ENCODE measurements at places on chromosomes 3 and 15.

GRCh38 chr3:138347960-138348753, at the start of gene MRAS:
TSS of gene MRAS (plus strand) at chr3:138348579. CDS start at chr3:138372884, 24,305 bp downstream.
- peak; percentile 80 for DNase-seq

DNA sequence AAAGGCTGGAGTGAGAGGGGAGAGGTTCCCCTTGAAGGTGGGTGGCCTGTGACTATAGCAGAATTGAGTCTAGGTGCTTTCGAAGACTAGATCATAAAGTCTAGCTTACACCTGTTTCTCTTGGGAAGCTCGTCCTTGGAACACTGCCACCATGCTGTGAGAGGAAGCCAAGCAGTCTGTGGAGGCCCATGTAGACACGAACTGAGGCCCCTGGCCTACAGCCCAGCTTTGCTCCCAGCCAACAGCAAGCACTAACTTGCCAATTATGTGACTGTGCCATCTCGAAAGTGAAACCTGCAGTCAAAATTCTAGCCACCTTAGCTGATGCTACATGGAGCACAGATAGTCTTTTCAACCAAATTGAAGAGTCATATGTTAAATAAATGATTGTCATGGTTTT, 190.5 kb upstream of the NECTIN3 start:
- peak; percentile 8 for DNase-seq

DNA sequence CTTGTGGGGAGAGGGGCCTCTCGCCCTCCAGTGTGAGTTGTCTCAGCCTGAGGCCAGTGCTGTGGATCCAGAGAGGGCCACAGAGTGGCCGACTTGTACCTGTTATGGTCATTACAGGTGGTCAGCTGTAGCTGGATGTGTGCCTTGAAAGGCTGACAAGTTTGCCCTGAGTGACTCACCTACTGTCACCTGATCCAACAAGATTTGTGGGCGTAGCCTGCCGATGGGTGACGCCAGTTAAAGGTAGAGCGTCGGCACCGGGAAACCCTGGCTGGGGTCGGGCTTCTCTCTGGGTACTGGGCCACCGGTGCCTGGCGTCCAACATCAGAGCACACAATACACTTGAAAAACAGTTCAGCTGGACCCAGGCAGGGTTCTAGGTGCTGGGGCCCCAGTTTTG, 2.8 kb upstream of the ISG20 start:
- no peak for DNase-seq

DNA sequence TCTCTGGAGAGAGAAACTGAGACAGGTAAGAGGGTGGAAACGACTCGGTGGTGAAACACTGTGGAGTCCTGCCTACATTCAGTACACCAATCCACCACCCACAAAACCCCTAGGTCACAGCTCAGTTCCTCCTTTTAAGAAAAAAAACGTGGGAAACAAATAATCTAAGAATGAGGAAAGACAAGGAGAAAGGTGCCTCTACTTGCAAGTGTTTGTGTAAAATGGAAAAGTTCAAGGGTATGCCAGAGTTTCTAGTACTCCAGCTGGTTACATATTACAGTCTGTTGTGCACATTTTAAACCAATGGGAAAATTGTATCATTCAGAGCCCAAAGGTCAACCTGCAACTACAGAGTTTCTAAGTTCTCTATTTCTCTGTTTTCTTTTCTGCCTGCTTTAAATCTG, 32.2 kb downstream of the HGD start:
- no peak for DNase-seq

GRCh38 chr15:68639926-68640600, 61.3 kb downstream of the CORO2B start:
- no peak for DNase-seq

GRCh38 chr3:31833391-31834190, 147.5 kb downstream of the OSBPL10 start:
- DNase-seq, result no peak

- no peak for DNase-seq
These were observed 269.4 kb upstream of the CTDSPL start for GRCh38 chr3:37592328-37592727.

GRCh38 chr3:10263646-10264363, 15.5 kb downstream of the TATDN2 start:
- peak; percentile 22 for DNase-seq

DNA sequence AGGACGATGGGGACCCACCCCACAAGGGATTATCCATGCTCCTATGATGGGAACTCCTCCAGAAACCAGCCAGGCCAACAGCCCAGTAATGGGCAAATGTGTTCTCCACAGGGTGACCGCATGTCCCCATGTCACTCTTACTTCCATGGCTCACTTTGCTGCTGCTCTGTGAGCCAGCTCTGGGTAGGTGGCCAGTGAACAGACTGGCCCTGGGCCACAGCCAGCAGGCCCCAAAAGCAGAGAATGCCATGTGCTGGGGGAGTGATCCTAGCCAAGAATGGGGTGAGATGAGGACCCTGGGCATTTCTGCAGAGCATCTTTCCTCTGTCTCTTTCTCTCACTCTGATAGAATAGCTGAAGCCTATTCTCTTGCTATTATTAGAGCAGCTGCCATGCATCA, 391.4 kb downstream of the LRTM1 start:
- no peak for DNase-seq

GRCh38 chr3:14534516-14535191, 5.5 kb downstream of the GRIP2 start:
- DNase-seq, result no peak

- no peak for DNase-seq
These were observed 15.2 kb downstream of the RFTN1 start for GRCh38 chr3:16498130-16498890.

- DNase-seq, result peak; percentile 83
These were observed 27.5 kb downstream of the ANXA2 start for GRCh38 chr15:60370105-60370868.

- DNase-seq, result no peak
These were observed 56.2 kb downstream of the SPRED1 start for GRCh38 chr15:38308797-38309196.

DNA sequence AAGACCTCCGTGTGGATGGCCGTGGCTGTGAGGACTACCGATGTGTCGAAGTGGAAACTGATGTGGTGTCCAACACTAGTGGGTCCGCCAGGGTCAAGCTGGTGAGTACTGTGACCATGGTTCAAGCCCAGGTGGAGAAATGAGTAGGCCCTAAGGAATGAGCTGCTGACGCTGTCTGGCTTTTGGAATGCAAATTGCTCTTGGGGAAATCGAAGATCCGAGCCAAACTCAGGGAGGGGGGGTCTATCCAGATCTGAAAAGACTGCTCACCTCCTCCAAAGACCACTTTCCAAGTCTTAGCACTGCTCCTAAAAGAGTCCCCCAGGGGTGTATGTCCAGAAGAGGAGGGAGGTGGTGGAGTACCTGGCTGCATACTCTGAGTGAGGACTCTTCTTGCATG, 13.1 kb downstream of the EXOSC7 start:
- no peak for DNase-seq

- DNase-seq, result no peak
These were observed 242.3 kb downstream of the FHIT start for GRCh38 chr3:61008998-61009380.

GRCh38 chr3:23691357-23691895, 114.3 kb upstream of the UBE2E1 start:
- DNase-seq, result no peak

DNA sequence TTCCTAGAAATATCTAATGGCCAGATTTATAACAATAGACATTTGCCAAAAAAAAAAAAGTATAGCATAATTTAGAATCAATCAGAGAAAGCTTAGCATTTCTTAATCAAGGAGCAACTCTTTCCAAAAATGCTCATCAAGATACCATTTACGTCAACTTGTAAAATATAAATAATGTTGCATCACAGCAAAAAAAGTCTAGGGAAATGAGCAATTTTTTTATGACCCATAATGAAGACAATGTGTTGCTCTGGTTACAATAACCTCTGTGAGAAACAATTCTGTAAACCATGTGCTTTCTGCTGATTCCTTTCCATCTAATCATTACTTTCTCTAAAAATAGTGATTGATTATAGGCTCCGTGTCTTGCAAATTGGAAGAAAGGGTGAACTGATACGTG, 36.3 kb downstream of the KBTBD8 start:
- DNase-seq, result no peak

DNA sequence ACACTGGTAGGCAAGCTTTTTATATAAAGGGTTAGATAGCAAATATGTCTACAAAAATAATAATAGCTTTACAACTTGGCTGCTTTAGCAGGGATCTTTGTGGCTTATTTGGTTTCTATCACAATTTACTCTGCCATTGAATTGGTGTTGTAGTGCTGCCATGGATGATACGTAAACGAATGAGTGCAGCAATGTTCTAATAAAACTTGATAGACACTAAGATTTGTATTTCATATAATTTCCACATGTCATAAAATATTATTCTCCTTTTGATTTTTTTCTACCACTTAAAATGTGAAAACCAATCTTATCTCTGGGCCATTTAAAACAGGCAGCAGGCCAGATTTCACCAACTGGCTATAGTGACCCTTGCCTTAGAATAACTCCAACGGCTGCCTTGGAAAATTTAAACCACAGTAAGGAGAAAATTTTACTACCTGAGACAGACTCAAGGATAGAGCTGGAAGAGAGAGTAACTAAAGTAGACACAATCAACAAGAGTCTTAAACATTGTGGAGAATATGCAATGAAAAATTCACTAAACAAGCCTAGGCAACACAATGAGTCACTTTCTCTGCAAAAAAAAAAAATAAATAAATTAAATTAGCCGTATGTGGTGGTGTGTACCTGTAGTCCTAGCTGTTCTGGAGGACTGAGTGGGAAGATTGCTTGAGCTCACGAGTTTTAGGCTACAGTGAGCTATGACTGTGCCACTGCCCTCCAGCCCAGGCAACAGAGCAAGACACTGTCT, 8.1 kb downstream of the NPHP3 start:
- no peak for DNase-seq

DNA sequence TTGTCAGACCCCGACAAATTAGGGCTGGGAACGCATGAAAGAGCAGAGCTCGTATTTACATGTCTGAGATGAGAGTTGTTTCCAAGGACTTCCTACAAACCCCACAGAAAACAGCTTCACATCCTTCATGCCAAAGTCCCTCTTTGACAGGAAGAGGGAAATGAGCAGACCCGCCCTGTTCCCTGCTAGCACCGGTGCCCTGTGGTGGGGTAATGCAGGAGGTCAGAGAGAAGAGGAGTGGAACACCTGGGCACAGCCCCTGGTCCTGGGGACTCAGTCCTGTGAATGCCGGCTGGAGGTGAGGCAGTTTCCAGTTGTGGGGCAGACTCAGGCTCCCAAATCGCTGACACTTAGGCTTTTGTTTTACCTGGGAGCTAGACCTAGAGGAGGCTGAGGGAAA, 4.0 kb downstream of the PLA2G4D start:
- no peak for DNase-seq

- peak; percentile 57 for DNase-seq
These were observed 60.3 kb downstream of the STRIT1 start for GRCh38 chr3:155233213-155233612.

DNA sequence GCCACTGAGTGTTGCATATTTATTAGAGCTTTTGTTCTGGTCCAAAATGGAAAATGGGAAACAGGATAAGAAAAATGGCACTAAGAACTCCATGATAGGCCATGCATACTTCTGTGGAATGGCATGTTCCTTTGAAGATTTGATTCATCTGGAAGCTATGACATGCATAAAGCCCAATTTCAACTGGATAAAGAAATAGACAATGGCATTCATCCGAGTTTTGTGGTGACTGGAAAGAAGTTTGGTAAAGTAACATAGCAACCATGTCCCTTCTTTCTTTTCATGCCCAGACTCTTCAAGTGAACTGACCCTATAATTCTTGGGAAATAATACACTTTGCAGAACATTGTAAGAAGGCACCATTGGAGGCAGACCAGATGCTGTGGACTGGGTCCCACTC, 368.4 kb upstream of the IL12A start:
- DNase-seq, result no peak

- DNase-seq, result no peak
These were observed 75.1 kb upstream of the OSTN start for GRCh38 chr3:191123946-191124345.

GRCh38 chr3:183504597-183504996, 50.9 kb downstream of the KLHL6 start:
- DNase-seq, result no peak

- DNase-seq, result no peak
These were observed 85.8 kb upstream of the RASGRP1 start for GRCh38 chr15:38650384-38650783.

- no peak for DNase-seq
These were observed 6.6 kb downstream of the DIPK2A start for GRCh38 chr3:143978263-143978631.

DNA sequence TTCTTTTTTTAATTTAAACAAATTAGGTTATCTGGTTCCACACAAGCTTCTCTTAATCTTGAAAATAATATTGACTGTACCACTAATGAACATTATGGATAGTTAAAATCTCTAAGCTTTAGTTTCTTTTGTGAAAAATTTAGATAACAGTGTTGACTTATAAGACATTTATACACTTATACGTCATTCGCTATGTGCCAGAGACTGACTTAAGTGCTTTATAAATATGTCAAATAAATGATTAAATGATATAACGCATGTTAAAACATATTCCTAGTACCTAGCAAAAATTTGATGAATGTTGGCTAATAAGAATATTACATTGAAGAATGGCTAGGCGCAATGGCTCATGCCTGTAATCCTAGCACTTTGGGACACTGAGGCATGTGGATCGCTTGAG, 96.3 kb downstream of the PCCB start:
- no peak for DNase-seq

DNA sequence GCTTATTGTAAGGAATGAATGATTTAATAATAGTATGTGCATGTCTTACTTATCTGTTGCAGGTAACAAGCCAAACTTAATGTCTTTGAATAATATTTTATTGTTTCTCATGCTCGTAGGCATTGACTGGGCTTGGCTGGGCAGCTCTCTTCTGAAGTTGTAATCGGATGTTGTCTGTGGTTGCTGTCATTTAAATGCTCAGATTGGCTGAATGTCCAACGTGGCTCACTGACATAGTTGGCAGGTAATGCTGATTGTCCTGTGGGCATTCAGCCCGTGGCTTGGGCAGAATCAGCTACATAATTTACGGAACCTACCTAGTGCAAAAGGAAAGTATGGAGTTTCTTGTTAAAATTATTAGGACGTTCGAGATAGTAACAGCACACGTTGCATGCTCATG, 297.4 kb upstream of the GBE1 start:
- DNase-seq, result no peak

DNA sequence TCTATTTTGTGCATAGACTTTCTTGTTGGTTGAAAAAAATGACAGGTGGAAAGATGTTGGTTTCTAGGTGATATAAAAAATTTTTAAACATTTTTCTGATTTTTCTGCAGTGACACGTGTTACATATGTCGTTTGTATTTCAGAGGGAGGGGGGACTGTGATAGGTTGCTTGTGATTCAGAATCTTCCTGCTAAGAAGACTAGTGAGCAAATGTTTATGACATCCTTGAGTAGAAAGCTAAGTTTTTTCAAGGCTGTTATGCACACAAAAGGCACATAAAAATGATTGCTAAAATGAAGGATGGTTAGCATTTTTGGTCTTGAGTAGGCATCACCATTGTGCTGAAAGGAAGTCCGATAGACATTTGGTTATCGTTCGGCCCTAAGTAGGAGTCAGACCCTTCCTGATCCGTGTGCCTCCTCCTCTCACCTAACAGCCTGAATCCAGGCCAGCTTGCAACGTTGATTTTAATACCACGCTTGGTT, 1.5 kb downstream of the ZNF639 start:
- DNase-seq, result peak; percentile 43
